ENCODE measurements at places on chromosomes 11 and 22. TPM values are rescaled to one million over a fixed set of nuclear protein-coding genes. Genes with fewer than 3 reads are reported as not detected.

The SPA17 gene
- total RNA-seq, result 4.3 TPM

The KIRREL3 gene
- 0.38 TPM for total RNA-seq

The TPCN2 gene
- total RNA-seq, result 31.4 TPM

The APOBEC3H gene
- total RNA-seq, result not detected

The OR4C3 gene
- total RNA-seq, result not detected

The IL10RA gene
- total RNA-seq, result 0.82 TPM

The SEC14L3 gene
- total RNA-seq, result not detected

The RIC3 gene
- total RNA-seq, result 5.6 TPM

The TIGD3 gene
- 0.44 TPM for total RNA-seq

The FIBP gene
- 75.6 TPM for total RNA-seq

The C11orf97 gene
- total RNA-seq, result not detected

GRCh38 chr22:24148266-24149197 is 32.8 kb upstream of the SUSD2 start:
- no peak for DNase-seq

DNA sequence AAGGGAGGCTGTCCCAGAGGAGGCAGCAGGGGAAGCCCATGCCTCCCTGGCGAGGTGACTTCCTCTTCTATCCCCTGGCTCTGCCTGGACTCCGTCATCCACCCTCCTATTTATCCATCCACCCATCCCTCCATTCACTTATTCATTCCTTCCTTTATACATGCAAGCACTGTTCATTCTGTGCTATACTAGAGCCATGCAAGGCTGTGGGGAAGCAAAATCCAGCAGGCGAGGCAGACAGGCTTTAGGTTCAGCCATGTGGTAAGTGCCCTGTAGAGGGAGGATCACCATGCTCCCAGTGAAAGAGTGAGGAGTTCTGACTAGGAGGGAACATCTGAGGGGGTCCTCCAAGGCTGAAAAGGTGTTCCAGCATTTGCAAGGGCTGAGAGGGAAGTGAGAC is 1.2 kb upstream of the NAALADL1 start:
- DNase-seq, result no peak

- DNase-seq, result no peak
Measured at GRCh38 chr11:85279267-85279666, 347.9 kb downstream of the DLG2 start.

DNA sequence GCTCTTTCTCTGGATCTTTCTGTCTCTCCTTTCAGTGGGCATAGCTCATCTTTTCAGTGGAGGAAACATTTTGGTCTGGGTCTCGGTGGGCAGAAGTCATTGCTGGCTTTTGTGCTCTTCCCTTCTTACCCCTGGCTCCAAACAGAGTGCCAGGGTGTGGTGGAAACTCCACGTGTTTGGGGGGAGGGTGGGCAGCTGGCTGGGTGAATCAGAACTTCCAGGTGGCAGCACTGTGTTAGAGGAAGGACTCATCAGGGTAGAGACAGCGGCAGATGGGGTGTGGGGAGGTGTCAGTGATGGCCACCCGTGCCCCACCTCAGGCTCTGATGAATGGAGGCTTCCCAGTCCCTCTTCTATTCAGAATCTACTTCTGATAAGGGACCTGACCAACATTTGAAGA is 114.0 kb downstream of the GRIK4 start:
- no peak for DNase-seq

DNA sequence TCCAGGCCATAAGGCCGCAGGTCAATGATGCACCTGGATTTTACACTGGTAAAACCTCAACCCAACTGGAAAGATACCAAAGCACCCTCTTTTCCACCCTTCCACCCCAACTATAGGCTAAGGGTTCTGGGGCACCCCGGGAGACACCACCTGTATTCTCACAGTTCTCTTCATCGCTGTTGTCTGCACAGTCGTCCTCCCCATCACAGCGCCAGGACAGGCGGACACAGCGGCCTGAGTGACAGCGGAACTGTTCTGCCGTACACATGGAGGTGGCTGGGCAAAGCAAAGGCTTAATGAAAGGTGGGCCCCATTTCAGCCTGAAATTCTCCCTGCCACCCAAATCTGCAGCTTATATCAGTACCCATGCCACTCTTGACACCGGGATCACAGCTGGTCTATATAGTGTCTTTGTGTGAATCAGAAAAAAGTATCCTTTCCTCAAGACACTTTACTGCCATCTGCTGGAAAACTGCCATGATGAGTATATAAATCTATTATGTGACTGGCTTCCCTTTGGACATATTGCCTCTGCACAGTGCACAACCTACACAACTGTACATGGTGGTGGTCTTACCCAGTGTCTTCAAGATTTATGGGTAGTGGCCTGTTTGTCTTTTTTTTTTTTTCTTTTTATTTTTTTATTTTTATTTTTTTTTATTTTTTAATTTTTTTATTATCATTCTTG is 21.5 kb downstream of the LRP4 start:
- DNase-seq, result no peak

- DNase-seq, result no peak
Measured at GRCh38 chr11:8061555-8062428, 19.2 kb upstream of the TUB start.

DNA sequence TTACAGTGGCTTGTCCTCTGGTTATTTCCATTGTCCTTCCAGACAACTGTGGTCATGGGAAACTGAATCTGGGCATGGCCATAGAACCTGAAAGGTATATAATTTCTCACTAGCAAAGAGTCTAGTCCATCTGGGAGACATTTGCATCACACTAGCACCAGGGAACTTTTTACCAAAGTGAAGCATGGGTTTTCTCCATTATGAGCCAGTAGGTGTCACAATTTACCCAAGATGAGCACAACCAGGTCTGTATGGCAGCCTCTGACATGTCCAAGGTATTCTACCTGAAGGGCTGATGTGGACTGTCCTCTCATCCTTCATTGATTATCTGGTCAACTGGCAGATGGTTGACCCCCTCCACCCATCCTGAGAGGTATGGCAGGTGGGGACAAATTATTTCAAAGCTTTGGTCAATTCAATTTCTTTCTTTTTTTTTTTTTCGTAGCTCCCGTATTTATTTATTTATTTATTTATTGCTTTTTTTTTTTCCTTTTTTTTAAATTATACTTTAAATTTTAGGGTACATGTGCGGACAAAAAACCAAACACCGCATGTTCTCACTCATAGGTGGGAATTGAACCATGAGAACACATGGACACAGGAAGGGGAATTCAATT is 425.9 kb downstream of the TMEM135 start:
- DNase-seq, result no peak

DNA sequence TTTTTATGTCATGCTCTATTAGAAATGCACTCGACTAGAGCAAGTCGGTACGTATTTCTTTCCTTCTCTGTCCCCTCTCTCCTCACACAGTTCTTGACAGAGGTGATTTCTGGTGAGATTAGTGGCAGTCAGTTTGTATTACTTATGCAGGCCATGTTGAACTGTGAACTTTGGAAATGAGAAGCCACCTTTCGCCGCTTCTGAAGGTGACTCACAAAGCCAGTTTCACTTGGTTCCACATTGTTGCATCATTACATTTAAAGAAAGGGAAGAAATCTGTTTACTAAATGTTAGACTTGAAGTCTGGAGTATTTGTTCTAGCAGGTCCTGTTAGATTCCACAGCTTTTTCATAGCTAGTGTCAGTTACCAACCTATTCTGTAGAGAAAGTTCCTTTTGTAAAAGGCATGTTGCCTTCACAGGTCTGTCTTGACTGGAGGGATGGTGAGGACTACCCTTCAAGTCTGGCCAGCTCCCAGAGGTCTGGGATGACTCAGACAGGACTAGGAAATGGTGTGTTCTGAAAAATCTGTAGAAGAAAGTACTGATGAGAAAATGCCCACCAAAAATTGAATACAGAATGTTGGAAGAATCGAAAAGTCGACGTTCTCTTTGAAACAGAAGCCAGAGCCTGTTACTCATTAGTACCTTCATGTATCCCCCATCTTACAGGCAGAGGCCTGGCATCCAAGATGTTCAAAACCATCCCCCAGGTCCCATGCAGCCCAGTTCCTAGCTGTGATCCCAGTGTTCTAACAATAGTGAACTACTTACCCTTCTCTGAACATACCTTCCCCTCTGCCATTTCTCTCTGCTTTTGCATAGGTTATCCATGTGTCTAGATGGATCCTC is 181.4 kb downstream of the DBX1 start:
- DNase-seq, result no peak

GRCh38 chr22:35455529-35455928 is 55.6 kb downstream of the MCM5 start:
- no peak for DNase-seq

GRCh38 chr11:59218319-59218718 is 5.6 kb upstream of the MPEG1 start:
- DNase-seq, result no peak

GRCh38 chr11:115780646-115781362 is 276.6 kb upstream of the CADM1 start:
- DNase-seq, result no peak

DNA sequence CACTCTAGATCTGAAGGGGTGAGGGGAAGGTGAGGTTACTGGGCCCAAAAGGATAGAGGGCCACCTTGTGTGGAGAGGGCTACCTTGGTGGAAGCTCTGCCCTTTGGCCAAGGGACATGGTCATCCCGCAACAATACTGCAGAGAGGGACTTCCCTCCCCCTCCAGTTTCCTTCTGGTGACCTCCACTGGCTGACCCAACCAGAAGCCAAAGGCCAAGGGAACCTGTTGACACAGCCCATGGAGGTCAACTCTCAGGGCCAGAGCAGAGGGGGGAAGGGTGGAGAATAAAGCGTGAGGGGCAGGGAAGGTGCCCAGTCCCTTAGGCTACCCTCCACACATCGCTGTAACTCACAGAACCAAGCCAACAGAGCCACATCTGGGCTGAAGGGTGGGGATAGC is 15.0 kb upstream of the RHOD start:
- DNase-seq, result no peak

DNA sequence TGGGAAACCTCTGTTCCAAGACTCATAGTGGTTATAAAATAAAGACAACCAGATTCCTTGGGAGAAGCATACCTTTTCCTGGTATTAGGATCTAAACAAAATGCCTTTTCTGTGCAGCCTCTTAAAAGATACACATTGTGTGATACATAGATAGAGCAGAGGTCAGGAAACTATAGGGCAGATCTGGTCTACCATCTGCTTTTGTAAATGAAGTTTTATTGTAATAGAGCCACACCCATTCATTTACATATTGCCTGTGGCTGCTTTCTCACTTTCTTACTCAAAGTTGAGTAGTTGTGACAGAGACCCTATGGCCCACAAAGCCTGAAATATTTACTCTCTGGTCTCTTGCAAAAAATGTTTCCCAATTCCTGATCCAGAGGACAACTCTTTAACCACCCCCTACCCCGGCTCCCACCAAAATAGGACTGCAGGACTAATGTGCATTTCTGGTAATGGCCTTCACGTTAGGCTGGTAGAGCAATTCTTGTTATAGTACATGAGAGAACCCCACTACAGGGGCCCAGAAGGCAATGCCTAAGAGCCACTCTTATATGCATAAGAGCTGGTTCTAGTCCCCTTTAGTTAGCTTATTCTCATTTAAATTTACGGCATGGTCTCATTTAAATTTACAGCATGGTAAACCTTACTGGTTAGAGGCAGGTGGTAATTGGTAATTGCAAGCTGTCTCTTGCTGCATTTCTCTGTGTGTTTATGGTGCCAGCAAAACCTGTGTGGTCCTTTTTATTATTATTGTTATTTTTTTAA is 76.8 kb upstream of the YWHAH start:
- DNase-seq, result no peak

GRCh38 chr11:76523147-76523546 is 78.3 kb downstream of the EMSY start:
- DNase-seq, result no peak

DNA sequence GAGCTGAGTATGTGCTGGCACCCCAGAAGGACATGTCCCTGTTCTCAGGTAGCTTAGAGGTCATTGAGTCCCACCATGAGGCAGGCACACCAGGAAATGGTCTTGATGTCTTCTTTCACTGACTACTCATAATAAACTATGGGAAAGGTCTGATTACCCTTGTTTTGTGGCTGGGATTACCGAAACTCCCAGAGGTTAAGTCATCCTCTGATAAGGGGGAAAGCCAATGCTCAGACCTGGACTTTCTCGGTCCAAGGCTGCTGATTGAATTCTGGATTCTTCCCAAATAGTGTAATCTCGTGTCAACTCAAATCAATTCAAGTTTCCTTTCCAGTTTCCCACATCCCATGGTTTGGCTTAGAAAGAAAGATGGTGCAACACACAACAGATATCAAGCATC is 3.7 kb upstream of the CD44 start:
- DNase-seq, result no peak

- DNase-seq, result no peak
Measured at GRCh38 chr11:69997352-69997751, 80.8 kb upstream of the ANO1 start.

- DNase-seq, result no peak
Measured at GRCh38 chr11:59173964-59174663, 2.2 kb downstream of the DTX4 start.

DNA sequence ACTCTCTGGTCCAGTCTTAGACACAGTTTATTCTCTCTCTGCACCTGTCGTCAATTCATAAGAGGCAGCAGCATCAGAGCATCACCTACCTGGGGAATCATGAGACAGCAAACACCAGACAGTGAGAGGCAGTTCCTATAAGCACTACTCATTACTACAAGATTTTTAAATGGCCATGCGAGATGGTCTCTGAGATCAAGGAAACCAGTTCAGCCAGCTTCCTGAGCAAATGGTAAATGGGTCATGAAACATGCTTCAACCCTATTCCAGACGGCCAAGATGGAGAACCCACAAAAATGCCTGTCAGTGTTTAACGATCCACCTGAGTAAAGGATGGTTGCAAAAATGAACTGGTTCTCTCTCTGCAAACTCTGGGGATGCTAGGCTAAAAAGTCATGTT is 52.9 kb downstream of the SYTL2 start:
- no peak for DNase-seq

- no peak for DNase-seq
Measured at GRCh38 chr11:131894615-131895544, 524.5 kb downstream of the NTM start.

- DNase-seq, result peak; percentile 40
Measured at GRCh38 chr22:45318168-45318557, 8.4 kb downstream of the FAM118A start.

DNA sequence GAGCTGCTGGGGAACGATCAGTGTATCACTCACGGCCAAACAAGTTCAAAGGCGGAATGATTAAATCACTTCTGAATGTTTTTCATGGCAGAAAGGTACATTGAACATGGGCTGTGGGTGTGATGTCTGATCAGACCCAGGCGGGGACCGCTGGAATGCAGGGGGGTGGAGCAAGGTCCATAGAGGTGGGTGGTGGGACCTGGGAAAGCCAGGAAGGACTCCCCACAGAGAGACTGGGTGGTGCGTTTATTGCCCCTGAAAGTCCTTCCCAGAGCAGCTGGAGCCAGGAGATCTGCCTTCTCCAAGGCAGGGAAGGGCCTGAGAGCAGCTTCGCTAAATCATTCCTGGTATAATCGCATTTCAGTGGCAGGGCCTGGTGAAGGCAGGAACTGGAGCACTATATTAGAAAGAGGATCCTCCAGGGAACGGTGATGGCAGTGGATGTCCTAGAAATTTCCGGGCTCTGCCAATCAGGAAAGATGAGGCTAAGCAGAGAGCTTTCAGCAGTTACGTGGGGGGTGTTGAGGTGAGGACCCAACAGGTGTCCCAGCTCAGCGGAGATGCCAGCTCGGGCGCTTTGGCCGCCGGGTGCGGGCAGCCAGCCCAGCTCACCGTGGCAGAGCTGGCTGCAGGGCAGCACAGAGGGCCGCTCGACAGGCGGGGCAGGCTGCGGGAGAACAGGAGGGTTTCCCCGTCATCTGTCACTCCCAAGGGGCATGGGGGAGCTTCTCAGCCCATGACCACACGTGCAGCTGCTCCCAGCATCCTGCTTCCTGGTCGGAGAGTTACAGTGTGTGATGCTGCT is 271.7 kb downstream of the CTTN start:
- DNase-seq, result no peak

- peak; percentile 31 for DNase-seq
Measured at GRCh38 chr11:64694821-64695365, 28.1 kb downstream of the NRXN2 start.

Data from endothelial cell (in vitro differentiated cells).